ENCODE measurements at places on chromosomes 5 and 9.

GRCh38 chr9:77449240-77450084, 198.7 kb downstream of the GNA14 start:
- H3K4me3 ChIP-seq: no peak overlapping the region
- DNase-seq: peak; percentile 65
- no peaks in the 10 kb centered on the region for H3K27me3 ChIP-seq
- H3K4me1 ChIP-seq: peaks cover 6% of the 10 kb centered on the region
- no peak overlapping the region for H3K27ac ChIP-seq

DNA sequence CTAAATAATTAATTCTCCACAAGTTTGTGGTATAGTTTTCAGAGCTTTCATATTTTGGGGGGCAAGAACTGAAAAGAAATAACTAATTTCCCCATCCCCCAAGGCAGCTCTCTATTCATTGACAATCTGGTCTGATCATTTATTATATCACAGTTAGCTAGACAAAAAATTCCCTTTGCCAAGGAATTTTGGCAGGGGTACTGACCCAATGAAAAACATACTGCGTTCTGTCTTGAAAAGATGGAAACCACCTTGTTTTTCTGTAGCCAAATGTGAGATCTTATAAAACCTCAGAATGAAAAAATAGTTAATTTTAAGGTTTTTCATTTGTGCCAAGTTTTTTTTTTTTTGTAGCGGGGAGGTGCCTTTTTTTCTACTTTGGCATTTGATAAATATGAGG, 1008.9 kb downstream of the EFNA5 start:
- H3K36me3 ChIP-seq: no peaks in the 10 kb centered on the region
- no peaks in the 10 kb centered on the region for H3K4me1 ChIP-seq
- H3K4me3 ChIP-seq: no peak overlapping the region
- no peaks in the 10 kb centered on the region for H3K27me3 ChIP-seq
- no peak overlapping the region for H3K27ac ChIP-seq
- no peak for DNase-seq

- no peak overlapping the region for H3K4me3 ChIP-seq
- DNase-seq: peak; percentile 33
- no peak overlapping the region for H3K27ac ChIP-seq
- H3K27me3 ChIP-seq: no peaks in the 10 kb centered on the region
- H3K36me3 ChIP-seq: no peaks in the 10 kb centered on the region
- peaks cover 7% of the 10 kb centered on the region for H3K4me1 ChIP-seq
Observed at GRCh38 chr5:67206929-67207328, 10.3 kb upstream of the CD180 start.

GRCh38 chr5:2270467-2270866, 387.7 kb upstream of the IRX4 start:
- no peak overlapping the region for H3K27ac ChIP-seq
- no peaks in the 10 kb centered on the region for H3K4me1 ChIP-seq
- DNase-seq: no peak
- no peak overlapping the region for H3K4me3 ChIP-seq
- H3K36me3 ChIP-seq: no peaks in the 10 kb centered on the region

DNA sequence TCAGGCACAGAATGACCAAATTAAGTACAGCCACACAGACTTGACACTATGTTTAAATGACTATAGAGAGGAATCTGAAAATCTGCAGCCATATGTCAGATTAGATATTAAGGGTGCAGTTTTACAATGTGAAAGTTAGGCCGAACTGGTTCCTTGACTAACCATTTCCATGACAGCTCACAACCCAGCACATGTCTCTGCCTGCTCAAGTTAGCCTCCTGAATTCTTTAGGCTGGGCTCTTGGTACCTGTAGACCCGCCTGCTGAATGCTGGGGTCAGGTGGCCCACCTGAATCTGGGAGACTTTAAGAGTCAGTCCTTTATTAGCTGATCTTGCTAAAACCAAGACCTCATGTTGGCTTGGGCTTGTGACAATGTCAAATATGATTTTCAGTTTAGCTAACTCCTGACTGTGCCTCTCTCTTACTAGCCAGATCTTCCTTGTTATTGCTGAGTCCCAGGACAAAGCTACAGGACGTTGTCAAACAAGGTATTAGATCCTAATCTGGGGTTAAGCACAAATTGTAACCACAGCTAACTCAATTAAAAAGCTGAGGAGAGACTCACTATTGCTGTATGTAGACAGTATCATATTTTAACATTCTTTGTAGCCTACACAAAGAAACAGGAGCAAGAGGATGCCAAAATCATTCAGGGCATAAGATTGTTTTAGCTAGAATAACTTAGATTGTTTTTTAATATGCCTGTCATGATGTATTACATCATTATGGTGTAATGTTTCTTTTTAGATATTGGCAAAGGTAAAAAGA, 490.9 kb downstream of the SEMA5A start:
- H3K36me3 ChIP-seq: peaks cover 10% of the 10 kb centered on the region
- peaks cover 35% of the 10 kb centered on the region for H3K4me1 ChIP-seq
- H3K4me3 ChIP-seq: no peak overlapping the region
- peak overlapping the region; percentile 40 for H3K27ac ChIP-seq
- peak; percentile 34 for DNase-seq
- H3K27me3 ChIP-seq: no peaks in the 10 kb centered on the region

GRCh38 chr5:95671826-95672225, 11.0 kb downstream of the SPATA9 start:
- no peaks in the 10 kb centered on the region for H3K27me3 ChIP-seq
- no peak overlapping the region for H3K27ac ChIP-seq
- H3K4me1 ChIP-seq: peaks cover 23% of the 10 kb centered on the region
- no peak for DNase-seq

DNA sequence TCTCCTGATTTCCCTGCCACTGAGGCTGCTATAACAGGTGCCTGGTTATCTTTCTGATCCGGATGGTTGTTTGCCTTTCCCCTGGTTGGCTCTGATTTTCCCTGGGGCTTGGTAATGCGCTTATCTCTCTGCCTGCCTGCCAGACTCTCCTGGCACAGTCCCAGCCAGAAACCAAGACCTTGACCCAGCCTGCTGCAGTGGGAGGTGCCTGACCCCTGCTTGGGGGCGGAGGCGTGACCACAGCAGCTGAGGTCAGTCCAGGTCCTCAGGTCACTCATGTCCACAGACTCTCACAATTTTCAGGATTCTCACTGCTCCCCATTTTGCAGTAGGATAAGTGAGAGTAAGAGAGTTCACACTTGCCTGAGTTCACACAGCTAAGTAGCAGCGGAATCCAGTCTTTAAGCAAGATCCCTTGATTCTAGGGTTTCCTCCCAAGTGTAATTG, 24.4 kb upstream of the SYNPO start:
- no peak for DNase-seq
- peaks cover 27% of the 10 kb centered on the region for H3K4me1 ChIP-seq
- H3K27ac ChIP-seq: no peak overlapping the region
- no peaks in the 10 kb centered on the region for H3K27me3 ChIP-seq

DNA sequence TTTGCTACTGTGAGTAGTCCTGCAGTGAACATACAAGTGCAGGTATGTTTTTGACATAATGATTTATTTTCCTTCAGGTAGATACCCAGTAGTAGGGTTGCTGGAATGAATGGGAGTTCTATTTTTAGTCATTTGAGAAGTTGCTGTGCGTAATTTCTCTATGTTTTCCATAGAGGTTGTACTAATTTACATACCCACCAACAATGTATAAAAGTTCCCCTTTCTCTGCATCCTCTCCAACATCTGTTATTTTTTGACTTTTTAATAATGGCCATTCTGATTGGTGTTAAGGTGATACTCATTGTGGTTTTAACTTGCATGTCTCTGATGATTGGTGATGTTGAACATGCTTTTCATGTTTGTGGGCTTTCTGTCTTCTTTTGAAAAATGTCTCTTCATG, 64.7 kb upstream of the CTSL start:
- DNase-seq: no peak
- H3K27ac ChIP-seq: no peak overlapping the region
- no peaks in the 10 kb centered on the region for H3K4me1 ChIP-seq
- H3K4me3 ChIP-seq: no peak overlapping the region
- no peaks in the 10 kb centered on the region for H3K36me3 ChIP-seq
- no peaks in the 10 kb centered on the region for H3K27me3 ChIP-seq

- no peak overlapping the region for H3K27ac ChIP-seq
- H3K36me3 ChIP-seq: no peaks in the 10 kb centered on the region
- DNase-seq: no peak
- no peak overlapping the region for H3K4me3 ChIP-seq
- peaks cover 18% of the 10 kb centered on the region for H3K4me1 ChIP-seq
Observed at GRCh38 chr9:38431116-38431515, 6.9 kb upstream of the IGFBPL1 start.

- no peak for DNase-seq
- H3K4me3 ChIP-seq: no peak overlapping the region
- no peaks in the 10 kb centered on the region for H3K4me1 ChIP-seq
- peaks cover 10% of the 10 kb centered on the region for H3K27me3 ChIP-seq
- H3K27ac ChIP-seq: no peak overlapping the region
Observed at GRCh38 chr5:62268234-62268633, 37.8 kb upstream of the KIF2A start.

GRCh38 chr5:31469886-31470285, 62.0 kb downstream of the DROSHA start:
- peaks cover 17% of the 10 kb centered on the region for H3K36me3 ChIP-seq
- H3K4me1 ChIP-seq: peaks cover 27% of the 10 kb centered on the region
- no peak overlapping the region for H3K4me3 ChIP-seq
- H3K27me3 ChIP-seq: no peaks in the 10 kb centered on the region
- DNase-seq: peak; percentile 18
- peak overlapping the region; percentile 55 for H3K27ac ChIP-seq

DNA sequence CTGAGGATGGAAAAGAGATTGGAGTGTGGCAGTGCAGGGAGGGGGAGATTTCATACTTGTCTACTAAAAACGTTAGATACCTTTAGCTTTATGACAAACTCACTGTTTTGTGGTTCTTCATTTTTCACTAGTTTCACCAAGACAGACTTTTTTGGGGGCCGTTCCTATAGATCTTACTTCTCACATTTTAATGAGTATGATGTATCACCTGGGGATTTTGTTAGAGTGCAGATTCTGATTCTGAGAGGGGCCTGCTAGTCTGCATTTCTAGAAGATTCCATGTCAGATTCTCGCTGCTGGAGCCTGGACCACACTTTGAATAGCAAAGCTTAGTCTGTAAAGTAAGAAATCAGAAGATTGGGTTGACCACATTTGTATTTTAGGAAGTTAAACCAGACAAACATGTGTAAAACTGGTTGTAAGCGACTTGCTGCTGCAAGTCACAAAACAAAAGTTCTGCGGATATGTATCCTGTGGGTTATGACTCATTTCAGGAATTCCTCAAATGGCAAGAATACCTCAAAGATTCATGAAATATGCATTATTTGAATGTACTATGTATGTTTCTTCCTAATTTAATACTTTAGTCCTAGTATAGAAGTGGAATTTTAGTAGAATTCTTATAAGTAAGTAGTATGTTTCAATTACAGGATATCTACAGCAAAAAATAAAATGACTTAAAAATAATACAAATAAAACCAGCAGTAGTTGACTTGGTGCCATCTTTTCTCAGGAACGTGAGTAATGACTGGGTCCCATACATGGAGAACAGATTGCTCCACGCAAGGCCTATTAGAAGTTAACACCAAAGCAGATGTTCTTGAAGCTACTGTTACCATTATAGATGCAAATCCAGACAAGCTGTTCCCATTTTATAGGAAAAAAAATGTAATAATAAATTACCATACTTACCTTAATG, 27.8 kb downstream of the NFIL3 start:
- no peaks in the 10 kb centered on the region for H3K36me3 ChIP-seq
- no peaks in the 10 kb centered on the region for H3K27me3 ChIP-seq

DNA sequence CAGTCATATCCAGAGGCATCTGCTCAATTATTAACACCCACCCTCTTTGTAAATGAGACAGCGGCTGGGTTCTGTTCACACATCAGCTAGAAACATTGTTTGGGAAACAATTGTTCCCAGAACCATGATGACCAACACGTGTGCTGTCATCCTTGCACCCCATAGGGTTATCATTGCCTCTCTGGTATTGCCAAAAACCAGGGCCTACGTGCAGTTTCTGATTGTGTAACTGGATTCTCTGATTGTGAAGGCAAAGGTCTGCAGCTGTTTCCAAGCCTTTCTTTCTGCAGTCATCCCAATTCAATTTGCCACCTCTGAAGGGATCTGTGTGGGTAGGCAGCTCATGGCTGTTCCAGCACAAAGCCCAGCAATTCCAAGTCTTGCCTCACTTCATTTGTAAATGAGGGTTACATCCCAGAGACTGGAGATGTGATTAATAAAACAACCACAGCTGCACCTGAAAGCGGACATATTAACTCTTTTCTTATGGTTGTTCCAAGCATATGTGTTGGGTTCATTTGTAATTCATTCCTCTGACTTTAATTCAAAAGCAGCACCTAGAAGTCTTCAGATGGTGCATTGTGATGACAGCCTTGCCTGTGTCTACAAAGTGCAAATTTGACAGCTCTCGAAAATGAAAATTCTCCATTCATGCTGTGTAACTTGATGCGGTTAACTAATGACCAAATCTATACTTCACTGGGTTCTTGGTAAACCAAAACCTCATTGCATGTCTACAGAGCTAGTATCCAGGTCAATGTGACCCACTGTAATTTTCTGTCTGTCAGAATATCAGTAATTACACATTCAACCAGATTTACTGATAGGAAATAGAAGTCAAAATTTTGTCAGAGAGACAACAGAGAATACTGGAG, 66.6 kb downstream of the YIPF5 start:
- DNase-seq: no peak
- H3K36me3 ChIP-seq: no peaks in the 10 kb centered on the region
- no peak overlapping the region for H3K4me3 ChIP-seq
- H3K4me1 ChIP-seq: 0 out of 2 replicates have a peak, but pooled peaks cover 3% of the 10 kb centered on the region

- peak overlapping the region; percentile 95 for H3K27ac ChIP-seq
- H3K27me3 ChIP-seq: no peaks in the 10 kb centered on the region
- H3K4me3 ChIP-seq: peak overlapping the region; percentile 94
- peaks cover 13% of the 10 kb centered on the region for H3K4me1 ChIP-seq
- H3K36me3 ChIP-seq: no peaks in the 10 kb centered on the region
Observed at GRCh38 chr9:26891726-26892125, 876 bp downstream of the CAAP1 start.

- DNase-seq: no peak
- no peaks in the 10 kb centered on the region for H3K4me1 ChIP-seq
- no peak overlapping the region for H3K27ac ChIP-seq
- no peak overlapping the region for H3K4me3 ChIP-seq
Observed at GRCh38 chr9:83441390-83441789, 96.8 kb downstream of the FRMD3 start.

- H3K36me3 ChIP-seq: no peaks in the 10 kb centered on the region
- H3K4me1 ChIP-seq: peaks cover 59% of the 10 kb centered on the region
- peak overlapping the region; percentile 35 for H3K27ac ChIP-seq
- no peak overlapping the region for H3K4me3 ChIP-seq
Observed at GRCh38 chr9:36158917-36159316, 10.3 kb upstream of the CCIN start.

DNA sequence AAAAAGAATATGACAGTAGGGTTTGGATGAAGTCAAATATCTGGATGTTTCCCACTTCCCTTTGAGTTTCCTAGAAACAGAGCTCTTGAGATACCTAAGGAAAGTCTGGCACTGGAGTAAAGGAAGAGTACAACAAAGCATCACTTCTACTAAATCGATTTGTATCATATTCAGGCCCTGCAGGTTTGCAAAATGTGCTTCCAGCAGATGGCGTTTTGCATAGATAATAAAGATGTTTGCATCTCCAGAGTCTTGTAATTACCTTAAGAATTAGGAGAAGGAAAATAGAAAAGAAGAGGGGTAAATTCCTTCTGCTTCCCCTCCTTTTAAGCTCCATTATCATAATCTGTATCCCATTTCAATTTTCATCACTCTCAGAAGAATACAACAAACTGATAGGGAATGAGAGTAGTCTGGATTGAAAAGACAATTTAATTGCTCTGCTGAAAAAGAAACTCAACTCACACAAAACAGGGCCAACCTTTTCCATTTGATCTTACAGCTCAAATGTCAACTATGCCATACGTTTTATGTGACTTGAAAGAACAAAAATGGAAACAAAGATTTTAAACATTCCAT, 380.4 kb downstream of the PTPRD start:
- no peaks in the 10 kb centered on the region for H3K4me1 ChIP-seq
- H3K27ac ChIP-seq: no peak overlapping the region
- H3K4me3 ChIP-seq: no peak overlapping the region
- H3K36me3 ChIP-seq: no peaks in the 10 kb centered on the region
- H3K27me3 ChIP-seq: no peaks in the 10 kb centered on the region
- DNase-seq: peak; percentile 1
